Activated CD4-positive, alpha-beta T cell treated with anti-CD3 and anti-CD28 coated beads for 36 hours (primary cell): ENCODE measurements at places on chromosomes 1 and 21. TPM values are rescaled to one million over a fixed set of nuclear protein-coding genes. Genes with fewer than 3 reads are reported as not detected.

Gene NEGR1
- total RNA-seq, result not detected

Gene NBPF12
- total RNA-seq, result 8.7 TPM

Gene IVL
- total RNA-seq, result 0.07 TPM

DNA sequence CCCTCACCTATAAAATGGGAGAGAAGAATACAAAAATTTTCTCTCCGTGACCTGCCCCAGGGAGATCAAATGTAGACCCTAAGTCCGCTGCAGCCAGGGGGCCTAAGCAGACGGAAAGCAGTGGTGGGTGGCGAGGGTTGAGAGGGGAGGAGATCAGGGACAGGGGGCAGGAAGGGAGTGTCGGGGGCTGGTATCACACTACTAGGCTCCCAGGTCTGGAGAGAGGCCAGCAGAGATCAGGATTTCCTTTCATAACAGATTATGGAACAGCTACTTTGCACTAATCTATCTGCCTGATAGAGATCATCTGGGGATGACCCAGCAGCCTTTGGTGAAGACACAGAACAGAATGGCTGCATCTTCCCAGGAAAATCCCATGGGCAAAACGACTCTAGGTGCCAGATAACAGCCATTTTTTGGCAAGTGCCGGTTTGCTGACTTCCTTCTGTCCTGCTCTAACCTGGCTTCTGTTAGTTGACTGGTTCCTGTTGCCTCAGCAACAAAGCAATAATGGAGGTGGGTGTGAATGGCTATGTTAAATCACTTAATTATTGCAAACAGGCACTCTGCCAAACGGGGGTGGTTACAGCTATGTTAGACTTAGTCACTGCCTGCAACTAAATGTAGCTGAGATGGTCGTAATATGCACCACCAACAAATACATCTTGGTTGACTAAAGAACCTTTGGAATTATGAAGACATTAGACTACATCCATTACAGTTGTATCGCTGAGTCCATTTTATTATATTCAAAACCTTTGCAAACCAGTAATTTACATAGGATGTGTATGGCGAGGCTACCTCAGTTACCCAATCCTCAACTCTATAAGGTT lies 30.0 kb upstream of the EPS8L3 start:
- DNase-seq, result peak; percentile 58

- DNase-seq, result peak; percentile 42
Observed at GRCh38 chr1:175317309-175317708, 124.7 kb upstream of the KIAA0040 start.

DNA sequence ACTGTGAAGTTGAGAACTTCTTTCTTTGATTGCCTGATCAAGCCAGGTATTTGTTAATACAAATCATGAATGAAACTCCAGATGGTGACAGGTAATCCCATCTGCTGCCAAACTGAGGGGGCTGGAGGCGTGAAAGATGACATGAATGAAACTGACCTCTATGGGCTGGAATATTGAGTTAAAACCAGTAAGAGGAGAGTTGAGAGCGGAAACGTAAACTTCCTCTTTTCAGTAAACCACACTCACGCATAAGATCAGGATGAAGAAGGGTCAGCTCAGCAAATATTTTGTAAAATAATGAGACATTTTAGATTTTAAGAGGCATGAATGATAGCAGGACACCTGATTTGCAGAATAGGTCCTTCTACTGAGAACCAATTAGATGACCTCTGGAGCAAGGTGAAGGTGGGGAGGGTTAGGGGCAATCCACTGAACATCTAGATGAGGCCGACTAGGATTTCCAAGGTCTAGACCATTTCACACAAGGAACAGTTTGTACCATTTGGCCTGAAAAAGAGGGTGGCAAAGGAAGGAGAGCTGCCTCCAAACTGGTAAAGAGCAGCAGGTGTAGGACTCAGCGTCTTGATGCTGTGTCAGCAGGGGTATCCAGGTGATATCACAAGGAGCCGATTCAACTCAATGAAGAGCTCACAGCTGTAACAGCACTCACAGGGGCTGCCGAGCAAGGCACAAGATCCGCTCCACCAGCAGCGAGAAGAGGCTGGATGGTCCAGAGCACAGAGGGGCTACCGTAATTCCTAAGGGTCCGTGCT lies 132.6 kb downstream of the NTPCR start:
- DNase-seq, result no peak

DNA sequence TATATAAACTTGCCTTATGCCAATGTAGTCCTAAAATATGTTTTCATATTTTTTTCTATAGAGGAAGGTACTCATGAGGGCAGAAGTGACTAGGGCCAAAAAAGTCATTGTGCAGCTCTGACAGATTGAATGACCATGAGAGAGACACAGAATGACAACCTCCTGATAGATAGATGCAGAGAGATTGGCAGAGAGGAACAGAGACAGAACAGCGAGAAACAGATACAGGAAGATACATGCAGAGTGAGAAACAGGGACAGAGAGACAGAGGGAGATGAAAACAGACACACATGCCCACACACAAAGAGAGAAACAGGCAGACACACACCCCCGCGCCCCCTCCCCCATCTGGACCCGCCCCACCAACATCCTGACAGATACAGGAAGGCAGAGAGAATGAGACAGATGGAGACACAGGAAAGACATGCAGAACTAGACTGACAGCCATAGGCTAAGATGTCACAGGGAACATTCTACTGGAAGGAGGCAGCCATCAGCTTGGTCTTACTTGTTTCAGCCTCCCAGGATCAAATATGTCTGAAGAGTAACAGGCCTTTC lies 211.1 kb downstream of the ST6GALNAC3 start:
- peak; percentile 46 for DNase-seq
